SW 1271 (cell line): ENCODE measurements at places on chromosomes 5 and 9.

GRCh38 chr9:31394015-31394473 is 990.4 kb upstream of the ACO1 start:
- no peak for DNase-seq

DNA sequence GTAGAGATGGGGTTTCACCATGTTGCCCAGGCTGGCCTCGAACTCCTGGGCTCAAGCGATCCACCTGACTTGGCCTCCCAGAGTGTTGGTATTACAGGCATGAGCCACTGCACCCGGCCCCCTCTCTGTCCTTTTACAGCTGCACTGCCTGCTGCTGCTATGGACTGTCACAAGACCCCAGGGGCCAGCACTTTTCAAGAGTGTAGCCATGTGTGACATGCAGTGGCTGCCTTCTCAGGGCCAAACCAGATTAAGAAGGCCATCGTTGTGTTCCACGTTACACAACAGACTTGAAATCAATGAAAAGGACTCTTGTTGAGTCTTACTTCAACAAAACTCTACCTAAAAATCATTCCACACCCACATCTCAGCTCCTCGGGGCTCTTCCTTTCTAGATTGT is 78.9 kb upstream of the ICE1 start:
- no peak for DNase-seq

DNA sequence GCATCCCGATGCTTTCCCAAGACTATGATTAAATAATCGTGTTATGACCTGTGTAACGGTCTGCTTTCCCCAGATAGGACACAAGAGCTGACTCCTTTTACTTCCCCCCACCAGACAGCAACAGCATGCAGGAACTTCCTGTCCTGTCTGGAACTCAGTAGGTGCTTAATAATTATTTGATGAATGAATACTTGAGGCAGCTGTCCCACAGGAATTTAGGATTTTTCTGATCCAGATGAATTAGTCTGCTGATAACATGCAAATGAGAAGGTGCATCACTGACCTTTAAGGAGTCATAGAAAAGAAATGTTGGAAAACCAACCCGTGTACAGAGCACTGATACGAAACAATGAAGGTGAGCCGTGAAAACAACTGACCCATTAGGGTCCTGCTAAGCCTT is 12.2 kb downstream of the RNF130 start:
- no peak for DNase-seq

DNA sequence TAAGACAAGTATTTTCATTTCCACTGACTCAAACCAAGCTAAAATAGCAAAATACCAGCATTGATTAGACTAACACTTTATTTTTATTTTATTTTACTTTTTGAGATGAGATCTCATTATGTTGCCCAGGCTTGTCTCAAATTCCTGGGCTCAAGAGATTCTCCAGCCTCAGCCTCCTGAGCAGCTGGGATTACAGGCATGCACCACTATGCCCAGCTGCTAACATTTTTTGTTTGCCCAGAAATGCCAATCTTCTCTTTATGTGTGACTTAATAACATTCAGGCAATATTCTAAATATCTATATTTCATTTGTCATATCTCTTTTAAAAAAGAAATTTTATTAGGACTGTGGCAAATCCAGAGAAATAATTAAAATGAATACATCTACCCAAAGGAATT is 55.0 kb downstream of the OXCT1 start:
- DNase-seq: no peak

DNA sequence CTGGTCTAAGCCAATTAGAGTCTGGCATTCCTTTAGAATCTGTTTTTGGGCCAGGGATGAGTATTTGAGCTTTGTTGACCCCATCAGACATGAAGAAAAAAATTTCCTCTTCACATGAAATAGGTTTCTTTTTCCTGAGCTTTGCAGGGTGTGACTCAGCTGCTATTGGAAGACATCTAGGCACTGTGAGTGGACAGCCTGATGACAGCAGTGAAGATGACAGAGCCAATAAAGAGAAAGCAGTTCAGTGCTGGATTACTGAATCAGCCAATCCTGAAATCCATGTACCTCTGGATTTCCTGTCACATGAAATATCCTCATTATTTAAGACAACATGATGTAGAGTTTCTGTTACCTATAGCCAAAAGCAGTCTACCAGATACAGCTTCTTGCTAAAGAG is 51.3 kb upstream of the GRIA1 start:
- no peak for DNase-seq

GRCh38 chr5:14325369-14325768 is 182.2 kb downstream of the TRIO start:
- no peak for DNase-seq

- DNase-seq: no peak
Observed at GRCh38 chr5:90585337-90585986, 26.9 kb downstream of the ADGRV1 start.

- no peak for DNase-seq
Observed at GRCh38 chr5:68405784-68406743, 190.5 kb downstream of the PIK3R1 start.

DNA sequence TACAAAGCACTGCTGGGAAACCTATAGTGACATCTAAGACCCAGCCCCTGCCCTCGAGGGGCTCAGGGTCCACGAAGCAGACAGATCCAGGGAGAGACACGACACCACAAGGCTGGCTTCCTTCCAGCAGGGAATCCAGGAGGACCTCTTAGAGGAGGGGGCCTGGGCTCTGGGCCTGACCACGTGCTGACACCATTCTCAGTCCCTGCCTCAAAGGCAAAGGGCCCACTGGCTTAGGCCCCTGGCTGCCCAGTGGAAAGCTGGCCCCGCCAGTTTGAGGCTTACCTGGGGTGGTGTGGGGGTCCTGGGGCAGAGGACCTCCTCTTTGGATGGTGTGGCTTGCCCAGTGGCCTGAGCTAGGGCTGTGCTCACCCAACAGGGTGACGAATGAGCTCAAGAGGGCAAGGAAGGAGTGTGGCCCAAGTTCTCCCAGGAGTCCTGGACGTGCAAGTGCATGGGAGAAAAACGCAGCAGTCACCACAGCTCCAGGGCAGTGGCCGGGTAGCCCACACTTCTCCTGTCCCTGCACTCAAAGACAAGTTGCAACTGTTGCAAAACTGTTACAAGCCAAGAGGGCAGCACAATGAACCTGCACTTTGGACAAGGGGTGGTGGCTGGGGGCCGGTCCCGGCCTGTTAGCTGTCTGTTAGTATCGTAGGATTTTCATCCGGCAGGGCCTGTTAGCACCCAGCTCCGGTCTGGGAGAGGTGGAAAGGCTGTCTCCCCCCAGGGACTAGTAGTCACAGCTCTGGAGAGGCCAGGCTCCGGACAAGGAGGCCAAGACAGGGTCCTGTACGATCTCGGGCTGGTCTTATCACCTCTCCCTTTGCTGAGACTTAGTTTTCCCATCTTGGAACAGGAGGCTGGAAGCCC is 1.5 kb upstream of the SARDH start:
- no peak for DNase-seq

DNA sequence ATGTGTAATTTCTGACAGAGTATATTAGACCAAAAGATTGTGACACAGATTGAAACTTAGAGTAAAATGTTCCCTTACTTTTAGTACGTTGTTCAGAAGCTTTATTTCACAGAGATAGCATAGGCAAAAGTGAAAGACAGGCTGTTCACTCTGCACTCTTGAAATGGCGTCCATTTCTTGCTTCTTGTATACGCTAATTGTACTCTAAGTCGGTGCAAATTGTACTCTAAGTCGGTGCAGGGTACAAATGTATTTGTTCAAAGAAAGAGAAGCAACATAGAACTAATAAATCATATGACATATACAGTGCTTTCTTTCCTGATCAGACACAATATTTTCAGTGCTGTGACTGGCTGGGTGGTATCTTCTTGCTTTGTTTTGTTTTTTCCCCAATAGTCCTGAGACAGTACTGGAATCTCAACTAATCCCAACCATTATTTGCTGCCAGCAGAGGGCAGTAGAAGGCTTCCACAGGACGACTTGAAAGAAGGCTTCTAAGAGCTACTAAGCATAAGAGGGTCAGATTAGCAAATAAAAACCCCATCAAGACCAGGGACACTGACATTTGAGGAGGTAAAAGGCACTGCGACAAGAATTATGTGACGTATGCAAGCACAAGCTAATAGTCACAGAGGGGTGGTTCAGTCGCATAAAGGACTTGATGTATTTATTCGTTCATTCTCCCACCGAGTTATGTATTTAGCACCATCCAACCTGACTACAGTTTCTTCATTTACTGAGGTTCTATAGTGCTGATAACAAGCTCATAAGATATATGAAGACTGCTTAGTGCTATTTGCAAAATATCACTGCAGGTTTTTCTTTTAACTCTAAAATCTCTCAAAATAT is 831.8 kb downstream of the TAF11L14 start:
- peak; percentile 79 for DNase-seq

DNA sequence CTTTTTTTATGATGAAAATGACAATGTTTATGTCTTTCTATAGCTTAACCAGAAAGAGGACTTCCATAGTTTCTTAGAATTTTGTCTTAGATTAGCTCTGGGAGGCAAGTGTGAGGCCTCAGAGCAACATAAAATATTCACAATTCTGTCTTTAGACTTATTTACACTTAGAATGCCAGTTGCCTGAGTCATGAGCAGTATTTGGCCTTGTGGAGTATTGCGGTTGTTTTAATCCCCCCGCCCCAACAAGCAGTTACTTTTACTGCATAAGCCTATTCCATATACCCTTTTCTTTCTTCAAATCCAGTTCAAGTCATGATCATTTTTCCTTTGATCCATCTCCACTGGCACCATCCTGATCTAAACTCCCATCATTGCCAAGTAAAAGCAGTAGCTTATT is 198.0 kb upstream of the EGFLAM start:
- no peak for DNase-seq

GRCh38 chr9:35658137-35658967 is at the start of gene CCDC107:
TSS of gene CCDC107 (plus strand) at chr9:35658292. CDS start at chr9:35658380, 88 bp downstream.
- DNase-seq: peak; percentile 23

- no peak for DNase-seq
Observed at GRCh38 chr5:6837095-6837494, 123.9 kb downstream of the TENT4A start.

DNA sequence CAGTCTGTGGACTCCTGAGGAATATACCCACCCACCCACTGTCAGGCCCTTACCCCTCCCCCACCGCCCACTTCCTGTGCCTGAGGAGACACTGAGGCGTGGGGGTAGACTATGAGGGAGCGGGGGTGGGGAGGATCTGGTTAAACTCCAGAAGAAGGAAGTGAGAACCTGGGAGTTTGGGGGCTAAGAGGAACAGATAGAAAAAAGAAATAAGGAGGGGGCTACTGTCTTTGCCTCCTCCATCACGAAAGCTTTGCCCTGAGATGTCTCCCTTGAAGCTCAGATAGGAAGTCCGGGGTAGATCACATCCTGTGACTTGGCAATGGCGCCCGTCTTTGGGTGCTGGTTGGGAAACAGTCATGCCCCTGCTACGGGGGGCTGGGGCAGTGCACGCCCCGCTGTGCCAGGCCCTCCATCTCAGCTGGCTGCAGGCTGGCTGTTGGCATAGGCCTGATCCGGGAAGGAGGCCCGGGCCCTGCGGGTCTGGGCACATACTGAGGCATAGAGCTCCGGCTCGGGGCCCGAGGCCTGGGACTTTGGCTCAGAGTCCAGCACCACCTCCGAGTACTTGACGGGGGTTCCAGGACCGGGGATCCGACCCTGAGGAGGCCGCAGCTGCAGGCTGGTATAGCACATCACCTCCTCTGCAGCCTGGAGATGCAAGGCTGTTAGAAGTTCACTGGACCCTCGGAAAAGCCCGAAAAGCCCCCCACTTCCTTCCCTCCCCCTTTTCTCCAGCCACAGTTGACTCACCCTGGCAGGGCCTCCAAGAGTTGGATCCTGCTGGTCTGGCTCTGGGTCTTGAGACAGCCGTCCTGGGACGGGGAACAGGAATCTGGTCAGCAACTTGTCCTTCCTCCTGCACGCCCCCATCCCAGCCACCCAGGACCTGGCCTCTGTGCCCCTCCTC is 1.0 kb downstream of the SIT1 start:
- DNase-seq: no peak

- no peak for DNase-seq
Observed at GRCh38 chr9:36871606-36872005, 162.5 kb downstream of the PAX5 start.

- DNase-seq: no peak
Observed at GRCh38 chr9:86405086-86405491, 50.9 kb upstream of the TUT7 start.

DNA sequence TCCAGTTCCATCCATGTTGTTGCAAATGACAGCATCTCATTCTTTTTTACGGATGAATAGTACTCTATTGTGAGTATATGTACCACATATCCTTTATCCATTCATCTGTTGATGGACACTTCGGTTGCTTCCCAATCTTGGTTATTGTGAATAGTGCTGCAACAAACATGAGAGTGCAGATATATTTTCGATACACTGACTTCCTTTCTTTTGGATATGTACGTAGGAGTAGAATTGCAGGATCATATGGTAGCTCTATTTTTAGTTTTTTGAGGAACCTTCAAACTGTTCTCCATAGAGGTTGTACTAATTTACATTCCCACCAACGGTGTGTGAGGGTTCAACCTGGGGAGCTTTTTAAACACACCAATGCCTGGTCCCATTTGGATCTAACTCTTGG is 22.3 kb downstream of the GALNT12 start:
- DNase-seq: no peak

- DNase-seq: no peak
Observed at GRCh38 chr5:101260857-101261256, 357.8 kb upstream of the ST8SIA4 start.

DNA sequence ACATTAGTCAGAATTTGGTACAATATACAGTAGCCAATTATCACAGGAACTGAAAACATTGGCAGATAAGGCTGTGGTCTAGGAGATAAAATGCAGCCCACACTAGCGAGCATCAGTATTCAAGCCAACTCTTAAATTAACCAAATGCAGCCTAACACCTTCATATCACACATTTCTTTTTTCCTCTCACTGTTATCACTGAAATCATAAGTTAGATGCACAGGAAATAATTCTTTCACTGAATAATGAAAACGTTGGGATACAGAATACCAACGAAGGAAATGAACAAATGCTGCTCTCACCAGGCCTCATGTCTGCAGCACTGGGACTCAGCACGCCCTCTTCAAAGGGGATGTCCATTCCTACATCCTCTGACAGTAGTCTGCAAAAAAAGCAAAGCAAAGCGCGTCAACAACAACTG is 109.1 kb upstream of the PCA3 start:
- DNase-seq: no peak

DNA sequence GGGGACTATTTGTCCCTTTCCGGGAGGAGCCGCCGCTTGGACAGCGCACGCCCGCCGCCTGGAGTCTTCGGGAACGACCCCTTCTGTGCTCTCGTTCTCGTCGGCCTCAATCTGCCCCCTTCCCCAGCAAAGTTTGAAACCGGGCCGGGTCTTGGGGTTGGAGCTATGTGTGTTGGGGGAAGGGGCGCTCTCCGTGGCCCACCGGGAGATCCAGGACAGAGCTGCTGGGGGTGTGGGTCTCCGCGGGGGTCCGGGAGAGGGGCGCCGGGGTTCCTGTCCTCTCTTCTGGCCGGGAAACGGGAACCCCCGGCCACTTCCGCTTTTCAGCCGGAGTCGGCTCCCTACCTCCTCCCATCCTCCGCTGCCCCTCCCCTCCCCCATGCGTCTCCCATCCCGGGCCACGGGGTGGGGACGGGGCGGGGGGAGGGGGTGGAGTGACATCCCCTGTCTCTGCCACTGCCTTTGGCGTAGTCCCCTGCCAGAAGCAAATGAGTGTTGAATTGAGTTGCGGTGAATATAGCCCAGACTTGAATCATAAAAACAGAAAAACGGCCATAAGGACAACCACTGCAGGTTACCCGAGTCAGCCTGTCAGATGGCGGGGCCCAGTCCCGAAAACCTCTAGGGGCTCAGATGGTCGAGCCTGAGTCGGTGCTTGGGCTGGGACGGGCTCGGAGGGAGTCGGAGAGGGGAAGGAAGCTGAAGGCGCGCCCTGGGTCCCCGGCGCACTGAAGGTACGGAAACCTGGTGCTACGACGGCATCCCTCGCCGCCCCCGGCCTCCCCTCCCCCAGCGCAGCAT is 1.1 kb downstream of the CPLX2 start:
- no peak for DNase-seq
